Natural killer cell treated with Interleukin-12 subunit alpha and Interleukin-12 subunit beta and Interleukin-15 and Interleukin-18, amount 100 ng/mL, for 72 hours (primary cell): ENCODE measurements at places on chromosomes 7 and 10. TPM values are rescaled to one million over a fixed set of nuclear protein-coding genes. Genes with fewer than 3 reads are reported as not detected.
A peak's percentile ranks its signal among the peaks of the same experiment; 100 is the strongest.

- DNase-seq, result peak; percentile 99
- no peaks in the 10 kb centered on the region for H3K27me3 ChIP-seq
- peaks cover 54% of the 10 kb centered on the region for H3K36me3 ChIP-seq
- H3K4me3 ChIP-seq, result peak overlapping the region; percentile 82
- peak overlapping the region; percentile 94 for H3K27ac ChIP-seq
These were observed 11.2 kb downstream of the IL2RA start for GRCh38 chr10:6050801-6051445.

SPDYE17 gene
- not detected for total RNA-seq

DNA sequence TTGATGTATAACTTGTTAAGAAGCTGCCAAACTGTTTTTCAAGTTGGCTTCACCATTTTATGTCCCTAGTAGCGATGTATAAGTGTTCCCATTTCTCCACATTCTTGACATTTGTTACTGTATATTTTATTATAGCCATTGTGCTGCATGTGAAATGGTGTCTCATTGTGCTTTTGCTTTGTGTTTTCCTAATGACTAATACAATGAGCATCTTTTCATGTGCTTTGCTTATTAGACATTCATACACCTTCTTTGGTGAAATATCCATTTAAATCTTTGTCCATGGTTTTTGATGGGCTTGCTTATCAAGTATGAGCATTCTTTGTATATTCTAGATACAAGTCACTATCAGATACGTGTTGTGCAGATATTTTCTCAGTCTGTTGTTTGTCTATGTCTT, 203.0 kb downstream of the CCSER2 start:
- H3K4me1 ChIP-seq, result no peaks in the 10 kb centered on the region
- H3K27ac ChIP-seq, result no peak overlapping the region
- no peak overlapping the region for H3K4me3 ChIP-seq
- H3K27me3 ChIP-seq, result no peaks in the 10 kb centered on the region

CYP3A5 gene
- total RNA-seq, result not detected

OR2A1 gene
- not detected for total RNA-seq

DNA sequence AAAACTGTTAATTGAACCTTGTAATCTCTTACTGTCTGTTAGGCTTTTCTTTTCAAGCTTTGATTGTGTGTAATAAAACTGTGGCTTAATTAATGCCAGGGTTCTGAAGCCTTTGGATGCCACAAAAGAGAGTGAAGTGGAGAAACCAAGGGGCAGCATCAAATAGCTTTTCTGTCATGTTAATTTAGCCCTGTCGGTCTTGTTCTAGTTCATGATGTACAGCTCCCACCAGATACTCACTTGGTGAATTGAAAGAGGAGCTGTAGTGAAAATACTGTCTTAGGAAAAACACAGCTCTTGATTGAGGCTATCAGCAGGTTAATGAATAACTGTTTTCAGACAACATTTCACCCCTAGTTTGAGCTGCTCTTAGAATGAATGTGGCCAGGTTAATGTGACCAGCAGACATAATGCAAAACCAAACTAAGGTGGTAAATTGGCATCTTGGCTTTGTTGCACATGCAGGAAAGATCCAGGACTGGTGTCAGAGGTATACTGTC, 94.2 kb downstream of the POLL start:
- no peak overlapping the region for H3K27ac ChIP-seq
- H3K36me3 ChIP-seq, result no peaks in the 10 kb centered on the region
- H3K4me3 ChIP-seq, result no peak overlapping the region
- H3K4me1 ChIP-seq, result peaks cover 3% of the 10 kb centered on the region
- H3K27me3 ChIP-seq, result no peaks in the 10 kb centered on the region

DNA sequence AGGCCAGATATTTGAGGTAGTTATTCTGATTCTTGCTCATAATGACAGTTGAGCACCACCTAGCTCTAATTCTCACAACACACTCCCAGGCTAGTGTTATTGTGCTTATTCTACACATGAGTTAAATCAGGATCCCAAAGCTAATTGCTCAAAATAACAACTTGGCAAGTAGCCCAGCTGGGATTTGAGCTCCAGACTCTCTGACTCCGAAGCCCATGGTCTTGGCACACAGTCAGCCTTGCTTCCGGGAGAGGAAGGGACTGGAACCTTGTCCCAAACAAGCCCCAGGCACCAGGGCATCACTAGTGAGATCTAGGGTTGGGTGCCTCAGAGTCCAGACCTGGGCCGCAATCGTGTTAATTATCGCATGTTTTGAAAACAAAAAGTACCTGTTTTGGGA, 101.4 kb downstream of the GPAM start:
- H3K4me3 ChIP-seq, result no peak overlapping the region
- H3K27ac ChIP-seq, result no peak overlapping the region
- H3K27me3 ChIP-seq, result peaks cover 40% of the 10 kb centered on the region
- no peak for DNase-seq

DNA sequence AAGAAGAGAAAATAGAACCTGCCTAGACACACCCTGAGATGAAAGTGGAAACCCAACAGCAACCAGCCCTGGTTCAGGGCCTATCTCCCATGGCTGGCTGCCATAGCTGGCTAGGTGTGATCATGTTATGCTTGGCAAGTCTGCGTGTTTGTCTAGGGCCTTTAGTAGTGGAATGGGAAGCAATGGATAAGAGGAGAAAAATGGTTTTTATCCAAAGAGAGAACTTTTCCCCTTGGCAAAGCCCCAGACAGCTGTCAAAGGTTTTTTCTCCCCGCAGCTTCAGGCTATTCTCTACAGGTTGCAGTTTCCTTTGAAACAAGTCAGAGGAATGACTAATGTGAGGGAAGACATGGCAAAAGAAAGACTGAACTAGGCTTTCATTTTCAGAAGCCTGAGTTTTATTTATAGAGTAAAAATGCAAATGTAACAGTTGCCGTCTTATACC, 161.5 kb downstream of the SEMA3D start:
- DNase-seq, result no peak
- no peak overlapping the region for H3K4me3 ChIP-seq
- no peaks in the 10 kb centered on the region for H3K36me3 ChIP-seq
- H3K27me3 ChIP-seq, result no peaks in the 10 kb centered on the region
- no peaks in the 10 kb centered on the region for H3K4me1 ChIP-seq
- H3K27ac ChIP-seq, result no peak overlapping the region

ABCB8 gene
- 43.1 TPM for total RNA-seq

DNA sequence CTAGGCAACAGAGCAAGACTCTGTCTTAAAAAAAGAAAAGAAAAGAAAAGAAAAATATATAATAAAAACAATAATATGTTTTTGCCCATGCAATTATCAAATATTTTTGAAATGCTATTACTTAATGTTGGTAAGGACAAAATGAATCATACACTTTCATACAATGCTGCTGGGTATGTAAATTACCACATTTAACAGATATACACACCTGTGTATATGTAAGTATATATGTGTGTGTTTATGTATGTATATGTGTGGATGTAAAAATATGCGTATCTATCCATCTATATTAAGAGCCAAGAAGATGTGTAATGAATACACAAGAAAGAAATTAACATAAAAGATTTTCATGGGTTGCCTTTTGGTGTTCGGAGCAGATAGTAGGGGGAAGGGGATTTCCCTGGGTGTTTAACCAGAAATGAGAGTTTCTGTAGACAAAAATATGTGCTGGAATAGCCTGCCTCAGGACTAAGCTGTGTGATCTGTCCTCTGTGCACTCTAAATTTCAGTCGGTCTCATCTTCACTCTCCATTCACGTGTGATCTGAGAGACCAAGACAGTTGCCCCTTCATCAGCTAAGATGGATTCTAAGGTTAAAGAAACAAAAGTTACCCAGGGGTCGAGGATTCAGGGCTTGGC, 61.2 kb downstream of the PRKCQ start:
- peaks cover 4% of the 10 kb centered on the region for H3K36me3 ChIP-seq
- H3K27ac ChIP-seq, result peak overlapping the region; percentile 60
- H3K4me3 ChIP-seq, result peak overlapping the region; percentile 41
- peaks cover 71% of the 10 kb centered on the region for H3K4me1 ChIP-seq
- DNase-seq, result no peak
- no peaks in the 10 kb centered on the region for H3K27me3 ChIP-seq

GRCh38 chr7:90896458-90896857, 300.3 kb downstream of the CDK14 start:
- no peaks in the 10 kb centered on the region for H3K27me3 ChIP-seq
- no peak overlapping the region for H3K4me3 ChIP-seq
- peaks cover 6% of the 10 kb centered on the region for H3K36me3 ChIP-seq

DNA sequence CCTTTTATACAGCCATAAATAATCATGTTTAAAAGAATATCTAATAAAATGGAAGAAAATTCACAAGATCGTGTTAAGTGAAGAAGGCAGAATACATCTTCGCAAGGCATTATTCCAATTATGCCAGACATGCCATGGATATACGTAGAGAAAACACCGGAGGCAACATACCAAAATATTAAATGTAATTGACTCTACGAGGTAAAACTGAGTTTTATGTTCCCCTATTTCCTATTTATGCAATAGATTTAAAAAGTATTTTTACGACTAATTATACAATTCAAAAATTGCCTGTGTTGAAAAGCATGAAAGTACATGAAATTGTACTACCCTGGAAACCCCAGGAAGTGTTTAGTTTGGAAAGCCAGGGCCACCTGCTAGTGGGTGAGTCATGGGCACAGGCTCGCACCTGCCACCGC, 936 bp upstream of the REPIN1 start:
- peak overlapping the region; percentile 76 for H3K4me3 ChIP-seq
- no peaks in the 10 kb centered on the region for H3K27me3 ChIP-seq
- H3K27ac ChIP-seq, result peak overlapping the region; percentile 79
- H3K36me3 ChIP-seq, result no peaks in the 10 kb centered on the region
- no peak for DNase-seq
- H3K4me1 ChIP-seq, result peaks cover 15% of the 10 kb centered on the region

GRCh38 chr10:73591935-73592699, 975 bp upstream of the USP54 start:
- H3K27me3 ChIP-seq, result no peaks in the 10 kb centered on the region
- peaks cover 15% of the 10 kb centered on the region for H3K4me1 ChIP-seq
- H3K27ac ChIP-seq, result no peak overlapping the region
- no peak for DNase-seq
- H3K36me3 ChIP-seq, result no peaks in the 10 kb centered on the region

GRCh38 chr10:90571481-90572258, 286.2 kb downstream of the HTR7 start:
- no peak for DNase-seq
- H3K4me1 ChIP-seq, result no peaks in the 10 kb centered on the region
- H3K36me3 ChIP-seq, result no peaks in the 10 kb centered on the region
- H3K27me3 ChIP-seq, result no peaks in the 10 kb centered on the region

CCDC172 gene
- total RNA-seq, result not detected

CALCR gene
- total RNA-seq, result not detected

GRCh38 chr10:86946213-86947155, 10.9 kb downstream of the MMRN2 start:
- no peak overlapping the region for H3K27ac ChIP-seq
- H3K4me3 ChIP-seq, result no peak overlapping the region
- no peaks in the 10 kb centered on the region for H3K36me3 ChIP-seq
- no peaks in the 10 kb centered on the region for H3K4me1 ChIP-seq
- peak; percentile 44 for DNase-seq

DNA sequence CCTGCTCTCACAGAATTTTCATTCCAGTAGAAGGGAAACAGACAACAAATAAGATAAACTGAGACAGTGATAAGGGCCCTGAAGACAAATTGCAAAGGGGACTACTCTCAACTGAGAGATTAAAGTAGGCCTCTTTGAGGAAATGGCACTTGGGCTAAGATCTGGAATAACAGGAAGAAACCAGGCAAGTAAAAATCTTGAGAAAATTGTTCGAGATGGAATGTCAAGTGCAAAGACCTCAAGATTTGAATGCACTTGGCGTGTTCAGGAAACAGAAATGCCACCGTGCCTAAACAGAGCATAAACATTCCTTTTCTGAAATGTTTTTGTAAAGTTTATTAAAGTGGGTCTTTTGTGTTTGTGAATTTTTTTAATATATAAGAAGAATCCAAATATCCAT, 10.7 kb downstream of the ARMH3 start:
- no peaks in the 10 kb centered on the region for H3K36me3 ChIP-seq
- no peaks in the 10 kb centered on the region for H3K27me3 ChIP-seq
- no peak for DNase-seq
- peaks cover 37% of the 10 kb centered on the region for H3K4me1 ChIP-seq

DNA sequence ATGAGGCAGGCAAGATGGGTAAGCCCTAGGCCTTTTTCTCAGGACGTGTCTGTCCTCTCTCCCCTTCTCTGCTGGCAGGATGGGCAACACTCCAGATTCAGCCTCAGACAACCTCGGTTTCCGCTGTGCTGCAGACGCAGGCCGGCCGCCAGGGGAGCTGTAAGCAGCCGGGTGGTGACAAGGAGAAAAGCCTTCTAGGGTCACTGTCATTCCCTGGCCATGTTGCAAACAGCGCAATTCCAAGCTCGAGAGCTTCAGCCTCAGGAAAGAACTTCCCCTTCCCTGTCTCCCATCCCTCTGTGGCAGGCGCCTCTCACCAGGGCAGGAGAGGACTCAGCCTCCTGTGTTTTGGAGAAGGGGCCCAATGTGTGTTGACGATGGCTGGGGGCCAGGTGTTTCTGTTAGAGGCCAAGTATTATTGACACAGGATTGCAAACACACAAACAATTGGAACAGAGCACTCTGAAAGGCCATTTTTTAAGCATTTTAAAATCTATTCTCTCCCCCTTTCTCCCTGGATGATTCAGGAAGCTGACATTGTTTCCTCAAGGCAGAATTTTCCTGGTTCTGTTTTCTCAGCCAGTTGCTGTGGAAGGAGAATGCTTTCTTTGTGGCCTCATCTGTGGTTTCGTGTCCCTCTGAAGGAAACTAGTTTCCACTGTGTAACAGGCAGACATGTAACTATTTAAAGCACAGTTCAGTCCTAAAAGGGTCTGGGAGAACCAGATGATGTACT, 13.1 kb downstream of the PHKG1 start:
- DNase-seq, result no peak
- no peaks in the 10 kb centered on the region for H3K4me1 ChIP-seq

GPRIN2 gene
- not detected for total RNA-seq

DNA sequence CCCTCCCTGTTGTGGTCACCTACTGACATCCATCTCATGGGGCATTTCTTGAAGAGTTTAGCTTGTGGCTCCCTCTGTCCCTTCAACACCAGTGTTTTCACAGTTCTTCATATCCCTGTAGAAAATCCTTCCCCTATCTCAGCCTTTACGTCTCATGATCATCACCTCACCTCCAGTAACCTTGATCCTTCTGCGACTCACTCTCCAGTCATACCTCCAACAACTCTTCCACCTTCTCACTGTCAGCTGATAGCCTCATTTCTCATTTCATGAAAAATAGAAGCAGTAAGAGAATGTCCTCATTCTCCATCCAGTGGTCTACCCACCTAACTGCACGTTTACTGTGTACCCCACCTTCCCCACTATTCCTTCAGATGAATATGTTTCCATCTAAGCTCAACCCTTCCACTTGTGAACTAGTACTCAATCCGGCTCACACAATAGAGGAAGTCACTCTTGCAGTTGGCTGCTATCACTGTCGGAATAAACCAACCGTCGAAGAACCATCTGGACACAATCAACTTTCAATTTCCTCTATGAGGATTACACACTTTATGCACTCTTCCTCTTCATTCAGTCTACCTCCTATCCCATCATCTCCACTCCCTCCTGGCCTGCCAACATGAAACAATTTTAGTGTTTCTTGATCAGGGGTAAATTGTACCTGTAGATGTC, 256.0 kb downstream of the AHR start:
- no peak overlapping the region for H3K27ac ChIP-seq
- H3K27me3 ChIP-seq, result no peaks in the 10 kb centered on the region
- no peak overlapping the region for H3K4me3 ChIP-seq
- DNase-seq, result no peak
